ENCODE measurements at places on chromosomes 12 and 14.
A peak's percentile ranks its signal among the peaks of the same experiment; 100 is the strongest.

- DNase-seq, result no peak
Observed at GRCh38 chr14:92499234-92499633, 14.3 kb upstream of the RIN3 start.

GRCh38 chr12:51823875-51824565 is 24.5 kb downstream of the FIGNL2 start:
- DNase-seq, result peak; percentile 31

- DNase-seq, result no peak
Observed at GRCh38 chr14:69002069-69002468, 23.0 kb upstream of the ACTN1 start.

- no peak for DNase-seq
Observed at GRCh38 chr12:96402061-96402460, 1.8 kb upstream of the CDK17 start.

DNA sequence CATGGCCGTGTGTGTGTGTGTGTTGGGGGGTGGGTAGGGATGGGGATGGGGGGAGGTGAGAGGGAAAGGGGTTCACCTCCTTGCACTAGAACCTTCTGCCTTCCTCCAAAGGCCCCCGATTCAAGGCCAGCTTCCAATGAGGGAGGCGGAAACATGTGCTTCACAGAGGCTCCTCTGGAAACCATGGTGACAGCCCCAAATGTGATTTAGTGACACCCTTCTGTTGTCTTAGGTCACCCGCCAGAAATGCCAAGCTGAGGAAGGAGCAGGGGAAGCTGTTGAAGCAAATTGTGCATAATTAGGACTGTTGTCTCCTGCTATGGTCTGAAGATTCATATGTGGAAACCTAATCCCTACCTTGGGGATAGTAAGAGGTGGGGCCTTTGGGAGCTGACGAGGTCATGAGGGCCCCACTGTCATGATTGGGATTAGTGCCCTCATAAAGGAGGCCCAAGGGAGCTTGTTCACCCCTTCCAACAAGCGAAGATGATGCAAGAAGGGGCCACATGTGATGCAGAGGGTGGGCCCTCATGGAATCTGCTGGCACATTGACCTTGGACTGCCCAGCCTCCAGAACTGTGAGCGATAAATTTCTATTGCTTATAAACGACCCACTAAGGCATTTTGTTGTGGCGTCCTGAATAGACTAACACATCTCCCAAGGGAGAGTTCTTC is 95.2 kb downstream of the AACS start:
- DNase-seq, result no peak

GRCh38 chr14:49633640-49634546 is 1.2 kb downstream of the DNAAF2 start:
- peak; percentile 80 for DNase-seq

DNA sequence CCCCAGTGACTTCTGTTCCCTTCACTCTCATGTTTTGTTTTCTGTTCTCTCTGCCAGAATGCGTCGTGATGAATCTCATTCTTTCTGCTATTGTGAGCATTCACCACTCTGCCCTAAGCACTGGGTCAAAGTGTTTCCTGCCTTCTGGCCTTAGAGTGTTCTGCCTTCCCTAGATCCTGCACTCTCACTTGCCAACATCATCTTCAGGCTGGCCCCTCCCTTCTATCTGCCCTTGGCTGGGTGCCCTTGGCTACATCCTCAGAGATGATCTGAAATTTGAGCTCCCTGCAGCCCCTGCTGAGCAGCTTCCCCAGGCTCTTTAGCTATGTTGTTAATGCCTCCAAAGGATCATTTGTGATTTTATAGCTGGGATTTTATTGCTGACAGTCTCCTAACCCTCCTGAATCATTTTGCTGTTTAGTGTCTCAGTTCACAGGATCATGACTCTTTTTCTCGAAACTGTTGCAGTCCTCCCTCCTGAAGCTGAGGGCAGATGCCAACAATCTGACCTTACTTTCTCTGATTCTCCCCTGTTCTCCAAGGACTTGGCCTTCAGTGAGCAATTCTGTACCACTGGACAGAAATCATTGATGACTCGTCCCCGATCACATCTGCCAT is 4.5 kb downstream of the DHRS2 start:
- no peak for DNase-seq

GRCh38 chr12:113882690-113883089 is 83.4 kb downstream of the RBM19 start:
- DNase-seq, result no peak

GRCh38 chr12:47349137-47350061 is 269.6 kb upstream of the AMIGO2 start:
- no peak for DNase-seq

DNA sequence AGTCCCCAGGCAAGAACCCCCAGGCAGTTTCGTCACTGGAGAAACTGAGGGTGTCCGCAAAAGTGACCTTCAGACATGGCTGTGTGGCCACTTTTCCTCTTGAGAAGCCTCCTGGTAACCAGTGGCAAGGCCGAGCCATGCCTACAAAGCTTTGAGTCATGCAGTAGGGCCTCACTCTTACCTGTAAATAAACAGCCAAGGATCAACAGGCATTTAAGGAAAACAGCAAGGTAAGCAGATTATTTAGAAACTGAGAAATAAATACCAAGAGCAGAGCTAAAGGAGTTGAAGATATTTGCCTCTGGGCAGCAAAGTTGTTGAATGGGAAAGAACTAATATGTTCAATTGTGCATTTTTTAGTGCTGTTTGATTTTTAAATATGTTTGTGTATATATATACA is 141.0 kb upstream of the BCL2L14 start:
- no peak for DNase-seq

- no peak for DNase-seq
Observed at GRCh38 chr12:11684393-11684792, 34.9 kb downstream of the ETV6 start.

GRCh38 chr14:45120096-45120495 is 14.2 kb downstream of the FKBP3 start:
- no peak for DNase-seq

GRCh38 chr12:111330800-111331752 is 37.8 kb downstream of the PHETA1 start:
- no peak for DNase-seq

DNA sequence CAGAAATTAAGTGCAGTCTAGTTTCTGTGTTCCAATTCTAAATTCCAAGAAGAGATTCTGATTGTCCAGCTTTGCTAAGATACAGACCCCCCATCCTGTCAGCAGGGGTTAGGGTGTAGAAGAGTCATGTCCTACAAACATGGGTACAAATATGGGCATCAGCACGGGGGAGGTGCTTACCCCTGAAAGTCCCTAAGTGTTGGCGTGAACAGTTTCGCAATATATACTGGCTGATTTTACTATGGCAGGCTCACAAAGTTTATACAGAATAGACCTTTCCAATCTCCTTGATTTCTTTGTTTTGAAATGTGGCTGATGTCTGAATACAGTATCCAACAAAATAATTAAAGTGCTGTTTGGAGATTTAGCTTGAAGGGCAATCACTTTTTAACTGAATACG is 71.6 kb upstream of the PPM1H start:
- no peak for DNase-seq

DNA sequence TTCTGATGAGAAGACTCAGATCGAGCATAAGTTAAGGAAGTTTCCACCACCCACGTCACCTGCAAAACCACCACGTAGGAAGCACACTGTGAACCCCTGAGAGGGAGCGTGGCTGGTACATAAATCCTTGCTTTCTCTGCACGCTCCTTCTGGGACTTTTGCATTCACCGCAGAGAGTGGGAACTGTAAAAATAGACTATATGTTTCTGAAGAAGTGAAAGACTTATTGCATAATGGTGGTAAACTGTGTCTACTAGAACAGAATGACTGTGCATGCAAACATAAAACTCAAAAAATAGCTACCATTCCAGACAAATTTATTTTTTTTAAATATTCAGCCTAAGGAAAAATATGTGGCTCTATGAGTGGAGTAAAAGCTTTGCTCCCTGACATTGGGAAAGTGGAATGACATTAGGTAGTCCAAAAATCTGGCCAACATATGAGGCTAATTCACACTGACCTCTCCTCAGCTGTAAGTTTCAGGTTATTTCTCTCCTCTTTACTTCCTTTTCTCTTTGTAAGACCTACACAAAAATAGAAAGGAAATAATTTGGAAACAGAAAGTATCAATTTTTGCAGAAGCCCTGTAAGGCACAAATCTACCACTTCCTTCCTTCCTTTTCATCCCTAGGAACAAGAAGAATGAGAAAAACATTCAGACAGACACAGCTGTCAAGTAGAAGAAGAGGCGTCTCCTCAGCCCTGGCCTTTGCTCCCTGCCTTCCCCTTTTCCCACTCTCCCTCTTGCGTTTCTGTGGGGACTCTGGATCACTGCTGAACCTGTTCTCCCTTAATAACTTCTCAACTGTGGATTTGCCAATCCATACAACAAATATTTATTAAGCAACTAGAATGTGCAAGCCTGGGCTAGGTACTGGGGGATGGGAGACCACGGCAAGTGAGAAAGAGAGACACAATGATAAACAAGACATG is 264.3 kb upstream of the FOXN3 start:
- DNase-seq, result no peak

DNA sequence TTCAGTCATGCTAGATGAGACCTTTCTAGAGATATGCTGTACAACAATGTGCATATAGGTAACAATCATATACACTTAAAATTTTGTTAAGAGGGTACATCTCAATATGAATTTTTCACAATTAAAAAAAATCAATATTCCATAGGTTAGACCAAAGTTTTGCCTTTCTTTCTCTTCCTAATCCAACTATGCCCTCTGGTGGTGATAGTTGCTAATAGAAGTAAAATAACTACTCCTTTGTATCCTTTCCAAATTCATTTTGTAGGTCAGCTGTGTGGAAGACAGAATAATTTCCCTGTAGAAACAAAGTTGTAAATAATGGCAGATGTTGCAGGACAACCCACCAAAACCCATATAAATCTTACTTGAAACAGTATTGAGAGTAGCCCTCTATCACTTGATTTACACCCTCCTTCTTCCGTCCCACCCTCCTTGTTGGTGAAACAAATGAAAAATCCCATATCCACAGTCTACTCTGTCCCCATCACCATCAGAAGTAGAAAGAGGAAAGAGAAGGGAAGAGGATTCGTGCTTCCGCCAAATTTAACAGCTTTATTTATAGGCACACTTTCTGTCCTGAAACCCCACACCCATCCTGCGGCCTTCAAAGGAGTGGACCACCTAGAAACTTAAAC is 34.2 kb upstream of the KICS2 start:
- no peak for DNase-seq

DNA sequence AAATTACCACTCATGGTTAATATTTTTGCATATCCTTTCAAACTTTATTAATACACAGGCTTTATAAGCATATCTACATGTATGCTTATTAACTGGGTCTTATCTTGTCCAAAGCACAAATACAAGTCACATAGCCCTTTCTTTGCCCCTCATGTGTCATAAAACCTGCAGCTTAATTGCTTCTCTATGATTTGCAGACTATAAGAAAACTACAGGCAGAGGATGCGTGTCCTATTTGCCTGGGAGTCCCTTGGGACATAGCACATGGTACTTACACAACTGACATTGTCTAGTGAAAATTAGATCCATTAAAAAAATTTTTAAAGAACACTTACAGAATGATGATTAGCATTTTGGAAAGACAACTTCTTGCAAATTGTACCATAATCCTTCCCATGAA is 190.5 kb upstream of the PLEKHA5 start:
- DNase-seq, result no peak

DNA sequence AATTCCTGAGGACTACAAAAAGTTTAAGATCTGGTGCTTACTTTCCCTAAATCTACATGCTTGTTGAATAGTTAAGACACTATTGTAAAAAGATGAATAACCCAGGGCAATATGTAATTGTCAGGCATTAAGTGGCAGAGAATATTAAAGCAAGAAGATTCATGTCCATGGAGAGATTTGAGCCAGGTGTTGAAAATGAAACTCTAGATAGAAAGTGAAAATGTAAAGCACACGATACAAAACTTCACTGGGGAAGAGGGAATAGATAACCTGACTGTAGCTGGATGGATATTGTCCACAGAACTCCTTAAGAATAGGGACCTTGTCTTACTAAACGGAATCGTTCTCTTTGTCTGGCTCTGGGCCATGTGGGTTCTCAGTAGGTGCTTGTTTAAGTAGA is 5.0 kb downstream of the CAND1 start:
- DNase-seq, result no peak

- no peak for DNase-seq
Observed at GRCh38 chr12:78338054-78338785, 507.5 kb downstream of the NAV3 start.

DNA sequence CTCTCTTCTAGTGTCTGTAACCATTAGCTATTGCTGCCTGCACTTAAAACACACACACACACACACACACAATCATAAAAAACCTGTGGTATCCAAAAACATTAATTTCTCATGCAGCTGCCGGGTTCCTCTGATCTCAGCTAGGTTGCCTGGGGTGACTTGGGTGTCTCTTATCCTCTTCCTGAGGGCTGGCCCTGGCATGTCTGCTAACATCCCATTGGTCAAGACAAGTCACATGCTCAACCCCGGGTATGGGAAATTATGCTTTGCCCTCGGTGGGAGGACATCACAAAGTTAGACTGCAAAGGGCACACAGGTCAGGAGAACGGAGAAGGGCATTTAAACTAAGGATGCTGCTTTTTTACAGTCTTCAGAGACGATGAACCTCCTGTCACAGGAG is 55.7 kb downstream of the TRPV4 start:
- no peak for DNase-seq

DNA sequence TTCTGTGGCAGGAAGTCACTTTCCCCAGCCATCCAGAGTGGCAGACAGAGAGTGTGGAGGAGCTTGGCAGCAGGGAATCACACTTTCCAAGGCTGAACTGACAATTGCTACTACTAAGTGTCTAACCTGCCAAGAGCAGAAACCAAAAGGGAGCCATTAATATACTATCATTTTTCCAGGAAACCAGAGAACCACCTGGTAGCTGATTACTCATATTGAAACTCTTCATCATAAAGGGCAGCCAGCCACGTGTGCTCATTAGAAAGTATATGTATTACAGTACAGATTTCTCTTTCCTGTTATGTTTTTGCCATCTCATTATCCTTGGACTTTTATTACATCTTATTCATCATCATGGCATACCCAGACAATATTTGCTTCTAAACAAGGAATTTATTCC is 374.9 kb downstream of the GXYLT1 start:
- DNase-seq, result no peak

DNA sequence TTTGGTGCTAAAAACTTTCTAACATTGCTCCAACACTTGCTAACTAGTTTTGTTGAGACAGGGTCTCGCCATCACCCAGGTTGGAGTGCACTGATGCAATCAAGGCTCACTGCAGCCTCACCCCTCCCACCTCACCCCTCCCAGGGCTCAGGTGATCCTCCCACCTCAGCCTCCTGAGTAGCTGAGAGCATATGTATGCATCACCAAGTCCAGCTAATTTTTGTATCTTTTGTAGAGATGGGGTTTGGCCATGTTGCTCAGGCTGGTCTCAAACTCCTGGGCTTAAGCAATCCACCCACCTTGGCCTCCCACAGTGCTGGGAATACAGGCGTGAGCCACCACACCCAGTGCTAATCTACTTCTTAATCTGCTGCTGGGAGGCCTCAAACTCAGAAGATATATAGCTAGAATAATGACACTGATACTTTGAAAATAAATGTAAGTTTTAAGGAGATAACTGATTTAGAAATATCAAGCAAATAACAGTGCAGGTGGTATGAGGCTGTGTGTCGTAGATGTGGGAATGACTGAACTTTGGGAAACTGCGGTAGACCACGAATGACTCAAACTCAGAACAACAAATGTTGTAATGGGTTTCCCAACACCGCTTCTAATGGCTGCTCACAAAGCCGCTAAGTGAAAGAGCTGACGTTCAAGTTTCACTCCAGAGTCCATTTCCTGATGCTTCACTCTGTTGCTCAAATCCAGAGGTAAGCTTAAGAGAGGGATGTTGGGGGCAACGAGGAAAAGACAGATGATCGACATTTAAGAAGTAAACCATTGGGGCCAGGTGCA is 10.0 kb downstream of the TMCC3 start:
- DNase-seq, result no peak

GRCh38 chr12:53653595-53653994 is 22.3 kb downstream of the ATP5MC2 start:
- DNase-seq, result no peak

All from epithelial cell of prostate (primary cell).